Right lung (tissue), 10 donors: ENCODE measurements at places on chromosomes 2 and 18. TPM values are rescaled to one million over a fixed set of nuclear protein-coding genes. Genes with fewer than 3 reads are reported as not detected.

The HOXD1 gene
- polyA plus RNA-seq, result 1.7 TPM

The APOB gene
- 0.06 TPM for polyA plus RNA-seq

DNA sequence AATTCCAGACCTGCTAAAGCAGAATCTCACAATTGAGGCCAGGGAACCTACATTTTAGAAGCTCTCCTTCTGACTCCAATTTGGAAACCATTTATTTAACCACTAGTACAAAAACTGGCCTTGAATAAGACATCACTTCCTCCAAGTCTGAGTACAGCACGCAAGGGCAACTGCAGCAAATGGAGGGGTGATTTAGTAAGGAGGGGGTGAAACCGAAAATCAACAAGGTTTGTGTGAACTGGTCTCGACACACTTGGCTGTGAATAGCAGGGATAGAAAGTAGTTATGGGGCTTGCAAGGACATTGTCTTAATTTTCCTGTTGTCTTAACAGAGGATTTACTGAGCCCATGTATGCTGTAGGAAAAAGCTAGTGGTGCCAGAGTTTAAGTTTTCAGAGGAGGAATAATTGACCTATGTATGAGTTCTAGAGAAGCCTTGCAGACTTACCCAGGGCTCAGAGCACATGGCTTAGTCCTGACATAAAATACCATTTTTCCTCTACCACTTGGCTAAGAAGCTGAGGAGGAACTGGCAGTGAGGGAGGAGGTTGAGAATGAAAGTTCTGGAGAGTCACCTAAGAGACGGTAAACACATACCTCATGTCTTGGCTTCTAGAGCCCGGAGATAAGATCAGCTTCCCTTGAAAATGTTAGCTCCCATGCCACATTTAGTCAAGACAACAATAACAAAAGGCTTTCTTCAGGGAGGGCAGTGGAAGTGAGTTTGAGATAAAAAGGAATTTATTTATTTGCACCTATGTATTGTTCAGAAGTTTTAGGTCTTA lies 114.8 kb downstream of the SMAD2 start:
- DNase-seq, result no peak

DNA sequence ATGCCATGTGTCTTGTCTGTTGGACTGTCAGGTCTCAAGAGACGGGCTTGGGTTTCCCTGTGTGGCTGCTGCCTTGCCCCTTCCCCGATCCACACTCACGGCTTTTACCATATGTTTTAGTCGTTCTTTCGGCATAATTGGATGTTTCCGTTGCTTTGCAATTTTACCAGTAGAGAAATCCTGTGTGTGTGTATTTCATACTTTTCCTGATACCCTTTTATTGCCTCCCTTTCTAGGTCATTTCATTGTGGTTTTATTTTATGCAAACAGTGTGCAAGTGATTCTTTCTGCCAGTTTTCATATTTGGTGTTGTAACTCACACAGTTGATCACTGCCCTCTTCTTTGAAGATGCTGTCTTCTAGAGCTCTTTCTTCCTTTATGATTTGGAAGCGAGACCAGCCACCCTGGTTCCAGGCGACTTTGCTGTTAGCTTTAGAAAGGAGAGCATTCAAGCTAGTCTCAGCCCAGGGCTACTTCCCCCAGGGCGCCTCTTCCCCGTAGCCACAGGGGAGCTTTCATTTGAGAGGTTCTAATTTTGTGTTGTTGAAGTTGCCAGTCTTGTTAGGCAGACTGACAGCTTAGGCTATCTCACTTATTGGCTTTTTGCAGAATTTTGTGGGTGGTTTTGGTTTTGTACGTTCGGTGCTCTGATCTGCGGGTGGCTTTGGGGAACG lies 17.0 kb downstream of the SH3BP4 start:
- DNase-seq, result no peak

DNA sequence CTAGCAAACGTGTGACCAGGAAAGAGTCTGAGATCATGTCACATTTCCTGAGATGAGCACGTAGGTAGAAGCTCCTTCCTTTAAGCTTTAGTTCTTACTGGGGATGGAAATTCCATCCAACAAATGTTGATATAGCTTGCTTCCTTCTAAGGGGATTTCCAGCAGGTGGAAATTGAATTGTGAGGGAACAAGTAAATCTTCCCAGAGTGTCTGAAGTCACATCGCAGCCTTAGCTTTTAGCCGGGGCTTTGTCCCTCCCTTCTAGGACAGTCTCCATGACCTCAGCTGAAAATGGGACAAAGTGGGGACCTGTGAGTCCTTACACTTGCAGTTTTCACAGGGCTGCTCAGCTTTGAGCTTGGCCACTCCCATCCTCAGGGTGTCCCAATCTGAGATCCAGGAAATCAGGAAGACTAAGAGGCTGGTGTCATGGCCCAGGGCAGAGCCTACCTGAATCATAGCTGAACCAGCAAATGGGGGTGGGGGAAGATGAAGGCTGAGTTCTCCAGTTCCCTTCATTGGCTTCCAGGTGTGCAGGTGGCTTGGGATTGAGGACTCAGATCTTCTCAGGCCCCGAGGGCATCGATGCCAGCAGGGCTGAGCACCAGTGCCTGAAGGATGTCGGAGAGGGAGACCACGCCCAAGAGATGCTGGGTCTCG lies 8.3 kb downstream of the PRKAG3 start:
- no peak for DNase-seq

DNA sequence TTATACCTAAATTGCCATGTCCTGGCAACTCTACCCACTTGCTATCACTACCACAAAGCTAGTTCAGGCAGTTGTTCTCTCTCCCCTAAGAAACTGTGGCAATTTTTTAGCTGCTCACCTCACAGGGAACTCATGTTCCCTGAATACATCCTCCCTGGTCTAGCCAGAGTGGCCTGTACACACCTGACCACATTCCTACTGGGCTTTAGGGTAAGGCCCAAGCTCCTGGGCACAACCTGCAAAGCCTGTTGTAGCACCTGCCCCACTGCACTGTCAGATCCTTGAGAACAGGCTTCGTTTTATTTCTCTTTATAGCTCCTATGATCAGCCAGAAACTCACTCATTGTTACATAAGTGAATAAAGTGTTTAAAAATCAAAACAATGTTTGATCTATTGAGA lies 21.5 kb downstream of the CNGA3 start:
- no peak for DNase-seq

DNA sequence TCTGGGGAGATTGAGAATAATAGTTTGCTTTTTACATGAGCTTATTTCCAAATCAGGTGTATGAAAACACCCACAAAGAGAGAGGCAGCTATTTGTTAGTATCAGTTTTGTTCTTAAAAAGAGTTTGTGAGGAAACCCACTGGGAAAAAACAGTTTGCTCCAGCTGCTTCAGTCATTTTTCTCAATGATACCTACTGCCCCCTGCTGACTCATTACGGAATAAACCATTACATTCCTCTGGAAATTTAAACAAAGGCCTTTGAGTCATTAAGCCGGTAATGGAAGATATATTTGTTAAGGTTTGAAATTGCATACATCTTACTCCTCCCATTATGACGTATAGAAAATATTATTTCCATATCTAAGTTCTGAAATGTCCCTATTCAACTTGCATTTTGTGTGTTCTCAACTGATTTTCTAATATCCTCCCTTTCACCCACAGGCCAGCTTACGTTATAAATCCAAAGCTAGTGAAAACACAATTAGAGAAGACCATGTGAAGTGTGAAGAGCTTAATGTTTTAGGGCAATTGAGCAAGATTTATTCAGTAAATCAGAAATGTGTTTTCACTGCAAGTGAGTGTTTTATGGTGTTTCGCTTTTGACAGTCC lies 761.6 kb downstream of the DSC3 start:
- no peak for DNase-seq

DNA sequence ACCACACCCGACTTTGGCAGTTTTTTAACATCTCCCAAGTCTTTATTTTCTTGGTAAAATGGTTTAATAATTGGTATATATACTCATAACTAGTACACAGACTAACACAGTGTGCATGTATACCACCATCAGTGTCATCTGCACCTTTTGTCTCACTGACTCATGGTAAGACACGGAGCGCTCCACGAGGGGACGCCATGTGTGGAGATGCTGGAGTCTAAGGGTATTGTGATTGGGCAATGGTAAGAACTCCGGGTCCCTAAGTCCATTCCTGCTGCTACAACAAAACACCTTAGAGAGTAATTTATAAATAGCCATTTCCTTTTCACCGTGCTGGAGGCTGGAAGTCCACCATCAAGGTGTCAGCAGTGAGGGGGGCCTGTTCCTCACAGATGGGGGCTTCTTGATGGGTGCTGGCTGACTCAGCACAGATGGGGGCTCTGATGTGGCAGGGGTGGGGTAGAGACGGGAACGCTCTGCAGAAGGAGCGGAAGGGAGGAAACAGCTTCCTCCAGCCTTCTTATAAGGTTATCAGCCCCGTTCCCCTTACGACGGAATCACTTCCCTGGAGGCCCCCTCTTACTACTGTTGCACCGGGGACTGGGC lies 42.0 kb upstream of the EDAR start:
- DNase-seq, result no peak
